ENCODE measurements at places on chromosomes 1 and 21. TPM values are rescaled to one million over a fixed set of nuclear protein-coding genes. Genes with fewer than 3 reads are reported as not detected.

- no peaks in the 10 kb centered on the region for H3K4me1 ChIP-seq
- DNase-seq, result no peak
- no peak overlapping the region for H3K4me3 ChIP-seq
- H3K27me3 ChIP-seq, result no peaks in the 10 kb centered on the region
Measured at GRCh38 chr1:235697508-235697907, 47.9 kb upstream of the GNG4 start.

DNA sequence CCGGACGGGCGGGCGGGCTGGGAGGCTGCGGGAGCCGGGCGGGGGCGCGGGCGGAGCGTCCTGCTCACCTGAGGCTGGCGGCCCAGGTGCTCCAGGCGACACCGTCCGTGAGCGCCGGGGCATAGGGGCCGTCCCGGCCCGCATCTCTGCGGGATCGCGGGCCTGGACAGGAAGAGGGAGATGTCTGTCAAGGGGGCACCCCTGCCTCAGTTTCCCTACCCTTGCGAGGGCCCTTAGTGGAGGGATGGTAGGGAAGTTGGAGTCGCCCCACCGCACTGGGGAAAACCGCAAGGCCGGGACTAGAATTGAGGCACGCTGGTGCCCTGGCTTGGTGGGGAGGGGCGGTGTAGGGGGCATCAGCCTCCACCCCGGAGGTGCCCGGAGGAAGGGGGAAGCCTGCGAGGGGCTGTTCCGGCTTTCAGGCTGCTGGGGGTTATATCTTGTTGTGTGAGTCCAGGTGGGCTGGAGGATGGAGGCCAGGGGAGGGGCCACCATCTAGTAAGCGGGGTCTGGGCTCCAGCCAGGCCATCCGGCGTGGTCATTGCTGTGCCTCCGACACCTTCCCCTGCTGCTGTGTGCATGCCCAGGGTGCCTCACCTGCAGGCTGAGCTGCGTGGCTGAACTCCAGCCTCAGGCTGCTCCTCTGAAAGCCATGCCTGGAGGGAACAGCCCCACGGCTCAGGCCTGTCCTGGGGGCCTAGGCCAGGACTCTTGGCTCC, 580 bp downstream of the VWA1 start:
- no peaks in the 10 kb centered on the region for H3K36me3 ChIP-seq
- no peak for DNase-seq
- peak overlapping the region; percentile 19 for H3K27ac ChIP-seq
- peak overlapping the region; percentile 45 for H3K4me3 ChIP-seq
- peaks cover 68% of the 10 kb centered on the region for H3K4me1 ChIP-seq
- H3K27me3 ChIP-seq, result no peaks in the 10 kb centered on the region

WNT3A gene
- 0.03 TPM for total RNA-seq

- H3K4me1 ChIP-seq, result peaks cover 11% of the 10 kb centered on the region
- H3K36me3 ChIP-seq, result no peaks in the 10 kb centered on the region
- no peak overlapping the region for H3K27ac ChIP-seq
- no peak overlapping the region for H3K4me3 ChIP-seq
- H3K27me3 ChIP-seq, result no peaks in the 10 kb centered on the region
- DNase-seq, result no peak
Measured at GRCh38 chr1:206468571-206468970, 1.7 kb upstream of the IKBKE start.

DNA sequence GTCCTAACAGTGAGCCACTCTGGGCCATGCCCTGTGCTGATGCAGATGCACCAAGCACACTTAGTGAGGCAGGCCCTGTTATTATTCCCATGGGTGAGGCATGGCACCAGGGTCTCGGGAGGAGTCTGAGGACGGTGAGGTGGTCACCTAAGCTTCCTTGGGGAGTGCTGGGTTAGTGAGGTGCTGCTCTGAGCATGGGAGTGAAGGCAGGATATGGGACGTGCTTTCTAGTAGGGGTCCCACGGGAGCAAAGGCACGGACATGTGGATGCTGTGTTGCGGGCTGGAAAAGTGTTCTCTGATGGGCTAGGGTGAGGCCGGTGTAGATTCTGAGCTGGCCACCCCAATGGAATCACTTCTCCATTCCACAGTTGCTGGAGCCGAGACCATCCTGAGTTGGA, 77.5 kb upstream of the CSF3R start:
- H3K27ac ChIP-seq, result no peak overlapping the region
- no peaks in the 10 kb centered on the region for H3K36me3 ChIP-seq
- no peak for DNase-seq
- no peak overlapping the region for H3K4me3 ChIP-seq

COL18A1 gene
- 67.3 TPM for total RNA-seq

- no peaks in the 10 kb centered on the region for H3K4me1 ChIP-seq
- no peak for DNase-seq
- no peak overlapping the region for H3K27ac ChIP-seq
- no peak overlapping the region for H3K4me3 ChIP-seq
- H3K36me3 ChIP-seq, result no peaks in the 10 kb centered on the region
- H3K27me3 ChIP-seq, result no peaks in the 10 kb centered on the region
Measured at GRCh38 chr1:229655781-229656180, 29.7 kb downstream of the URB2 start.

ADORA1 gene
- total RNA-seq, result 2.4 TPM

- no peaks in the 10 kb centered on the region for H3K4me1 ChIP-seq
- no peak for DNase-seq
- H3K4me3 ChIP-seq, result no peak overlapping the region
- H3K27me3 ChIP-seq, result no peaks in the 10 kb centered on the region
- H3K27ac ChIP-seq, result no peak overlapping the region
- H3K36me3 ChIP-seq, result no peaks in the 10 kb centered on the region
Measured at GRCh38 chr21:28671549-28672195, 321.0 kb downstream of the LTN1 start.

DNA sequence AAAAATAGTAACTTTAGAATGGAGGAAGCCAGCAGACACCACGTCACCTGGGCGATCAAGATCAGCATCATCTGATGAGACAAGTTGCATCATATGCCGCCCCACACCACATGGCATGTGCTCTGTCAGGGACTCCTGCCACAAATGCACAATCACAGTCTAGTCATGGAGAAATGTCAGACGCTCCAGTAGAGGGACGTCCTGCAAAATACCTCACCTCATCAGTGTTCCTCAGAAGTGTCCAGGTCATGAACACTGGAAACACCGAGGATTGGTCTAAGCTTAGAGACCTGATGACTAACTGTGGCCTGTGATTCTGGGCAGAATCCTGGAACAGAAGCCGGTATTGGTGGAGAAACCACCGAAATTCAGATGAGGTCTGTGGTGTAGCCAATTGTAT, 14.3 kb downstream of the ADARB1 start:
- no peak for DNase-seq
- H3K27ac ChIP-seq, result no peak overlapping the region
- H3K4me1 ChIP-seq, result no peaks in the 10 kb centered on the region
- no peaks in the 10 kb centered on the region for H3K27me3 ChIP-seq
- H3K4me3 ChIP-seq, result no peak overlapping the region

GRCh38 chr1:234980645-234981396, 147.8 kb downstream of the TOMM20 start:
- no peaks in the 10 kb centered on the region for H3K27me3 ChIP-seq
- H3K4me3 ChIP-seq, result no peak overlapping the region
- H3K27ac ChIP-seq, result peak overlapping the region; percentile 95

ETS2 gene
- 91.9 TPM for total RNA-seq

DNA sequence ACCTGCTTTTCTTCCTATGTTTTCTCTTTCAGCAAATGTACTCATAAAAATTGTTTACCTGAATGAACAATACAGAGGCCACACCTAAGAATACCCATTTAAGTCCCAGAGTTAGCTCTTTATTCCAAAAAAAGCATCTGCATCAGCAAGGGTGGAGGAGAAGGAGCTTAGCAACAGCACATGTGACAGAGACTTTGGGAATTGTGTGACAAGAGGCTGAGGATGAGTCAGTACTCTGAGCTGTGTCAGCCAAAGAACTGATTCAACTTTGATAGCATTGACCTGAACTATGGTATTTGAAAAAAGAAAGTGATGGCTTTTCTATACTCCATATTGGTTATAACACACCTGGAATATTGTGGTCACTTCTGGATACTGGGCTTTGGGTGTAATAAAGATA, 162.7 kb downstream of the ZNF648 start:
- no peak overlapping the region for H3K4me3 ChIP-seq
- no peak overlapping the region for H3K27ac ChIP-seq
- no peaks in the 10 kb centered on the region for H3K36me3 ChIP-seq
- DNase-seq, result no peak

GRCh38 chr1:204859861-204860267, 10.8 kb upstream of the NFASC start:
- H3K27me3 ChIP-seq, result no peaks in the 10 kb centered on the region
- H3K36me3 ChIP-seq, result no peaks in the 10 kb centered on the region
- H3K4me3 ChIP-seq, result no peak overlapping the region
- peak; percentile 53 for DNase-seq
- H3K4me1 ChIP-seq, result peaks cover 3% of the 10 kb centered on the region
- no peak overlapping the region for H3K27ac ChIP-seq

DNA sequence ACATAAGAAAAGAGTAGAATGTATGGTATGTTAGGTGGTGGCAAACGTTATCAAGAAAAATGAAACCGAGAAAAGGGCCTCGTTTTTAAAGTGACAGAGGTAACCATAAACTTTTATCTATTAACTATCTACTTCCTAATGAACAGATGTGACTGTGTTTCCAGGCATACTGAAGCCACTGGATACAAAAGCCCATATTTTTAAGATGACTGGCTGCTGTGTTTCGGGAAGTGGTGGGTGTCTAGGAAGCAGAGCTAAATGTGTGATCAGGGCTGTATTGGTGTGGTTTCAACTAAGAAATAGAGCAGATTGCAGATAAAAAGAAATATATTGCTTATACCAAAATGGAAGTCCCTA, 71.8 kb downstream of the CHRM3 start:
- no peaks in the 10 kb centered on the region for H3K27me3 ChIP-seq
- no peaks in the 10 kb centered on the region for H3K36me3 ChIP-seq
- H3K4me3 ChIP-seq, result no peak overlapping the region
- H3K27ac ChIP-seq, result no peak overlapping the region
- H3K4me1 ChIP-seq, result no peaks in the 10 kb centered on the region
- no peak for DNase-seq

GRCh38 chr1:245444945-245445344, 290.2 kb downstream of the KIF26B start:
- no peaks in the 10 kb centered on the region for H3K36me3 ChIP-seq
- no peak for DNase-seq
- peaks cover 8% of the 10 kb centered on the region for H3K4me1 ChIP-seq
- no peaks in the 10 kb centered on the region for H3K27me3 ChIP-seq
- H3K4me3 ChIP-seq, result no peak overlapping the region
- no peak overlapping the region for H3K27ac ChIP-seq

ANGPTL7 gene
- total RNA-seq, result 19.7 TPM

- H3K27ac ChIP-seq, result no peak overlapping the region
- no peaks in the 10 kb centered on the region for H3K27me3 ChIP-seq
- H3K36me3 ChIP-seq, result no peaks in the 10 kb centered on the region
- H3K4me3 ChIP-seq, result no peak overlapping the region
- peak; percentile 76 for DNase-seq
Measured at GRCh38 chr1:50774759-50775351, 185.2 kb downstream of the FAF1 start.

C1orf210 gene
- total RNA-seq, result 43.9 TPM

- no peaks in the 10 kb centered on the region for H3K27me3 ChIP-seq
- no peak overlapping the region for H3K27ac ChIP-seq
- no peak for DNase-seq
- H3K4me3 ChIP-seq, result no peak overlapping the region
- no peaks in the 10 kb centered on the region for H3K36me3 ChIP-seq
Measured at GRCh38 chr21:26157801-26158200, 12.8 kb downstream of the APP start.

Measured in hepatocyte (in vitro differentiated cells).